ENCODE measurements at places on chromosomes 16 and 17.
A peak's percentile ranks its signal among the peaks of the same experiment; 100 is the strongest.

DNA sequence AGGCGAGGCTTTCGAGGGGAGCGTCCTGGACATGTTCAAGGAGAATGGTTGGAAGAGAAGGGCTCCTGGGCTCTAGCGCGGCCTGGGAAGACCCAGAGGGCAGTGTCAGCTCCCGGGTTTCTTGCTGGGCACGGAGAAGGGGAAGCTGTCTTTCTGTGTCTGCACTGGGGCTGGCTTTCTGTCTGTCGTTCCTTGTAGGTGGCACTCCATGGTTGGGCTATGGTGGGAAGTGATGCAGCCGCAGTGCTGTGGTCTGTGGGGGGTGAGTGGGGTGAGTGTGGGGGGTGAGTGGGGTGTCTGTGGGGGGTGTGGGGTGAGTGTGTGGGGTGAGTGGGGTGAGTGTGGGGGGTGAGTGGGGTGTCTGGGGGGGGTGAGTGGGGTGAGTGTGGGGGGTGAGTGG lies 13.7 kb downstream of the RNF213 start:
- DNase-seq = no peak

DNA sequence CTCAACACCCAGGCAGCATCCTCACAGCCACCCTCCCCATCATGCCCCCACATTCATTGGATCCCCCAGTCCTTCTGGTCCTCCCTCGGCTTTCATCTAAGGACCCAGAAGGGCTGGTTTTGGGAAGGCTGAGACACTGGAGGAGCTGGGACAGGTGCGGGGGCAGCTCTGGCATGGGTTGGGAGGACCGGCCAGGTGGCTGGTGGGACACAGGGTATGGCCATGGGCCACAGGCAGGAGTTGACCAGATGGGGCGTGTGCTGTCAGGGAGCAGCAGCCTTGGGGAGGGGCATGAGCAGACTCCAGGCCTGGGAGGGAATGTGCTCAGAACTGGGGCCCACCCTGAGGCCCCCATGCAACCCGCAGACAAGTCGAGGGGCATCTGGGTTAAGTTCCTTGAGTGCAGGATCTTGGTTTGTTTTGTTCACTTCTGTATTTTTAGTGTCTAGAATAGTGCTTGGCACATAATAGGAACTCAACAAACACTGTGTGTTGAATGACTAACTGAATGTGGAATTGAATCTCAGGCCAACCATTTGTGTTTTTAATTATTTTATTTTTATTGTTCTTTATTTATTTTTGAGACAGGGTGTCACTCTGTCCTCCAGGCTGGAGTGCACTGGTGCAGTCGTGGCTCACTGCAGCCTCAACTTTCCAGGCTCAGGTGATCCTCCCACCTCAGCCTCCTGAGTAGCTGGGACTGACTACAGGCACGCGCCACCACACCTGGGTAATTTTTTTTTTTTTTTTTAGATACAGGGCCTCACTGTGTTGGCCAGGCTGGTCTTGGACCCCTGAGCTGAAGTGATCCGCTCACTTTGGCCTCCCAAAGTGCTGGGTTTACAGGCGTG lies 5.6 kb downstream of the P2RX1 start:
- no peak for DNase-seq

DNA sequence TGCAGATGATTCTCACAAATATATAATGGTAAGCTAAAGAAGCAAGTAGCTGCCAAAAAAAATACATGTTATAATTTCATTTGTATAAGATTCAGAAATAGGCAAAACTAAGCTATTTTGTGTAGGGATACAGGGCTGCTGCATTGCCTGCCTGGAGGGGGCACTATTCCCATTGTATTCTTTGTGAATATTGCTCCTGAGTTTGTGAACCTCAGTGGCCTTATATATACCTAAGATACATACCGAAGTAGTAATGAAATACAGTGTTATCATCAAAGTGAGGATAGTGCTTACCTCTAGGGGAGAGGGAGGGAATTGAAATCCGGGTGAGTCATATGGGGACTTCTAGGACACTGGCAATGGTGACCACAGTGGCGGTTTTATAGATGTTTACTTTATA lies 53.5 kb downstream of the C17orf58 start:
- DNase-seq = peak; percentile 33

- no peak for DNase-seq
These were observed 80.1 kb downstream of the SOCS1 start for GRCh38 chr16:11175787-11176341.

DNA sequence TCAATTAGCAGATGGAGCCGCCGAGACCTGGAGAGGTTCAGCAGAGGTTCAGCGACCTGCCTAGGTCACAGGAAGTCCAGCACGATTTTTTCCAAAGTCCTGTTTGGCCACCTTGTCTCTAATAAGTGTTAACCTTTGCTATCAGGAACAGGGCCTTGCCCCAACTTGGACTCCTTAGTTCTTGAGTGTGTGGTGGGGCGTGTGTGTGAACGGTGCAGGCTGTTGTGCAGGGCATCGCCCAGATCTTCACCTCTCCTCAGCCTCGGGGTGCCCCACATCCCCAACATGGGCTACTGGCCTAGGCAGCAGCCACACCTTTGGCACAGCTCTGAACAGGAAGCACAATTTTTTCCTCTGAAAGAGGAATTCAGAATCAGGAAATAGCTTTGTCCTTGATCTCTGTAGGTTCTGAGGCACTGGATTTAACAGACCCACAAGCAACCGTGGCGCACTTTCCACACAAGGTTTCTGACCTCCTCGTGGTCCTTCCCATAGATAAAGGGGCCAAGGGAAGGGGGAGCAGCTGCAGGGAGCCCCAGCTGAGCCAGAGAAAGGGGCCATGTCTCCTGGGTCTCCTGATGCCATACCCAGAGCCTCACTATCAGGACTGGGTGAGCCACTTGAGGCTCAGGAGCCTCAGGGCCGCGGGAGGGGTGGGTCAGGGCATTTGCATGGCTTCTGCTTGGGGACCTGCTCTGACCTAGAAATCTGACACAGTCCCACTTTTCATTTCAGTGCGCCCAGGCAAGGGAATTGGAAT lies 10.4 kb downstream of the MPRIP start:
- DNase-seq = no peak

GRCh38 chr17:46771561-46772474 lies 46.7 kb downstream of the WNT3 start:
- DNase-seq = peak; percentile 66

DNA sequence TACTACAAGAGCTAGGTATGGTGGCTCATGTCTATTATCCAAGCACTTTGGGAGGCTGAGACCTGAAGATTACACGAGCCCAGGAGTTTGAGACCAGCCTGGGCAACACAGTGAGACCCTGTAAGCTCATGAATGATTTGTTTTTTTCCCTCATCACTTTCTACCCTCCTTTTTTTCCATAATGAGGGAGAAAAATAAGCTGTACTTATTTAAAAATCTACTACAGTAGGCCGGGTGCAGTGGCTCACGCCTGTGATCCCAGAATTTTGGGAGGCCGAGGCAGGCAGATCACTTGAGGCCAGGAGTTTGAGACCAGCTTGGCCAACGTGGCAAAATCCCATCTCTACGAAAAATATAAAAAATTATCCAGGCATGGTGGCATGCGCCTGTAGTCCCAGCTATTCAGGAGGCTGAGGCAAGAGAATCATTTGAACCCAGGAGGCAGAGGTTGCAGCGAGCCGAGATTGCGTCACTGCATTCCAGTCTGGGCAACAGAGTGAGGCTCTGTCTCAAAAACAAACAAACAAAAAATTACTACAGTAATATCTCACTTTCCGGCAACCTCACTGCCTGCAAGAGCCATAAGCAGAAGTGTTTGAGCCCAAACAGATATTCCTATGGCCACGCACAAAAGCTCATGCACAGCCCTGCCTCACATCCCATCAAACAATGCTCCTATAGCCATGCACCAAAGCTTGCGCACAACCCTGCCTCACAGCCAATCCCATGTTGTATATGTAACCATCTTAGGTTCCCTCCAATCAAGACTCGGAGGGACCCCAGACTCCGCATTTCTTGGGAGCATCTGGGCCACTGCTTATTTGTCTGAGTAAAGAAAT lies 37.4 kb downstream of the TK2 start:
- DNase-seq = peak; percentile 44

GRCh38 chr16:31458073-31458843 lies 1.0 kb upstream of the ARMC5 start:
- peak; percentile 54 for DNase-seq

- peak; percentile 67 for DNase-seq
These were observed 177.5 kb upstream of the CDH8 start for GRCh38 chr16:62213763-62214162.

DNA sequence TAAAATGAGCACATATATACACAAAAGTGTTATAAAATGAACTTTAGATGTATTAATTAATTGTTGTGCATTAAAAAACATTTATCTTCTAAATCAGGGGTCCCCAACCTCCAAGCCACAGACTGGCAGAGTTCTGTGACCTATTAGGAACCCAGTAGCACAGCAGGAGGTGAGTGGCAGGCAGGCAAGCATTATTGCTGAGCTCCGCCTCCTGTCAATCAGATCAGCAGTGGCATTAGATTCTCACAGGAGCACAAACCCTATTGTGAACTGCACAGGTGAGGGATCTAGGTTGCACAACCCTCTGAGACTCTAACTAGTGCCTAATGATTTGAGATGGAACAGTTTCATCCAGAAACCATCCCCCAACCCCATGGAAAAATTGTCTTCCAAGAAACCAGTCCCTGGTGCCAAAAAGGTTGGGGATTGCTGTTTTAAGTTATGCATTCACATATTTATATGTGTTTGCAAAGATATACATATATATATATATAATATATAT lies 583.7 kb downstream of the KCNJ2 start:
- no peak for DNase-seq

DNA sequence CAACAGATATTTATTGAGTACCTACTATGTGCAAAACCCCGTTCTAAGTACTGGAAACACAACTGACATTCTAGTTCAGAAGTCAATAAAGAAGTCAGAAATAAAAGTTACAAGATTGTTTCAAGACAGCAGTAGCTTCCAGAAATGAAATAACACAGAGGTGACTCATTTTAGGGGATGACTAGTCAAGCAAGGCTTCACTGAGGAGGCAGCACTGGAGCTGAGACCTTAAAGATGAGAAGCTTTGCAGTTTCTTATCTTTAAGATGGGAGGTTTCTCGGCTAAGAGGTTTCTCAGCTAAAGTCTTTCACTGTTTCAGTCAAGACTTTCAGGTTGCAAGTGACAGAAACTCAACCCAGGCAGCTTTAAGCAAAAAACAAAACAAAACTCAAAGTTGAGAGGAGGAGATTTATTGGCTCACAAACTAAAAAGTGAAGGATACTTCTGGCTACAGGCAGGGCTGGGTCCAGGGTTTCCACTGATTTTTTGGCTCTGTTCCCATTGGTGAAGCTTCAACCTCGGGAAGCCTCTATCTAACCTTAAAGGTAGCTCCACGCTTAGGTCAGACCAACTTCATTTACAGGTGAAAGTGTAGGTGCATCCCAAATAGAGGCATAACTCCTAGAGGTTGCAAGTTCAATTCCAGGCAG lies 7.4 kb upstream of the MMP2 start:
- peak; percentile 86 for DNase-seq

- peak; percentile 71 for DNase-seq
These were observed at the start of the genes CCDC78 and HAGHL for GRCh38 chr16:726438-727290. Gene CCDC78 (minus strand): TSS chr16:726443. CDS start chr16:726367, 76 bp downstream. Gene HAGHL (plus strand): TSS chr16:727106. CDS start chr16:727510, 404 bp downstream.

- peak; percentile 18 for DNase-seq
These were observed 6.8 kb downstream of the ACD start for GRCh38 chr16:67653128-67653788.

GRCh38 chr17:57694051-57694450 lies 51.0 kb downstream of the CCDC182 start:
- DNase-seq = no peak

DNA sequence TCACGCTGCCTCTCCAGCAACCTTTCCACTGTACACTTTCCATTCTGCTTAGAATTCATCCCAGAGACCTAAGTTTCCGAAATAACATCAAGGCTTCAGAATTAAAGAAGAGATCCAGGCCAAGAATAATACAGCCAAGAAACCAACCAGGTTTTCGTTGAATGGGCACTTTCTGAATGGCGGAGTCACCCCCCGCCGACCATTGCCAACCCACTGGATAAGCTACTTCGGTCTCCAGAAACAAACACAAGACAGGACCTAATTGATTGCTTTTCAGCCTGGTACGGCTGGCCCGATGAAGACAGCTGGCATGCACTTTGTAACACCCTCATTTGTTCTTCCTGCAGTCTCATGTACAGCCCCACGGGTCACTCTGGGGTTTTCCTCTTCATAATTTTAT lies 308.1 kb upstream of the ZFHX3 start:
- DNase-seq = no peak

DNA sequence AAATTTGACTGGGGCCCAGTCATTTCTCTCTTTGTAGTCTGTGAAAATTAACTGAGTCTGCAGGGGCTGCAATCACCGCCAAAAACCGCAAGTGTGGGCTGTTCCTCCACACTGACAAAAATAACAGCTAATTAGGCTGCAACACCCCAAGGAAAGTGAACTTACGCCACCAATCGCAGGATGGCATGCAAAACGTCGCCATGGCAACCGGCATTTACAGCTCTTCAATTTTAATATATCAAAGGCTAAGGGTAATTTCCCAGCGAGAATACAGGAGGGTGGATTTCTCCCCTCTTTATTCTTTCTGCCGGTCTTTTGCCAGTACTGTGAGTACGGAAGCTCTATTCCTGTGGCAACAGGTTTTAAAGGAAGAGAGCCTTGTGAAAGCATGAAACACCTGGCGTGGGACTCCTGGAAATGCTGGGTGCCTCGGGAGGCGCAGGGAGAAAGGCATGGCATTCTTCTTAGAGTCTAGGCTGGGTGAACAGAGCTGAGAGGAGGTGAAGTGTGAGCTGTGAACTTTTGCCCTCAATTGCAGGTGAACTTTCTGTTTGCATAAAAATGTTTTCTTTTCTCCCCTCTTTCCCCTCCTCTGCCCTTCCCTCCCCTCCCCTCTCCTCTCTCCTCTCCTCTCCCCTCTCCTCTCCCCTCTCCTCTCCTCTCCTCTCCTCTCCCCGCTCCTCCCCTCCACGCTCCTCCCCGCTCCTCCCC lies 399.7 kb downstream of the XYLT1 start:
- DNase-seq = no peak

DNA sequence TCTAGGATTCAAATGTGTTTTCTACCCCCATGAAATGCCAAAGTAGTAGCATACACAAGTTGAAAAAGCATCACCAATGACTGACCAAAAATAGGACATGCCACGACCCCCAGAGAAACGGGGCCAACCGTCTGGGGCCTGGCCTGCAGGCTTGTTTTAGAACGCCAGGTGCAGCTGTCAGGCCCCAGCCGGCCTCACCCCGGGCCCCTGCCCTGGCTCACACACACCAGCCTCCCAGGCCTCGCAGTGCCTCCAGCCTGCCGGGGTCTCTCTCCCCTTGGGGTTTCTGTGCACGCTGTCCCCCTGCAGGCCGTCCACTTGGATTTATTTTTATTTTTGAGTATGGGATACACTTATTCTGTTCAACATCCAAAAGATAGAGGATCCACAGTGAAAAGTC lies 7.9 kb downstream of the KATNB1 start:
- DNase-seq = no peak
